ENCODE measurements at places on chromosomes 3 and 15. TPM values are rescaled to one million over a fixed set of nuclear protein-coding genes. Genes with fewer than 3 reads are reported as not detected.
A peak's percentile ranks its signal among the peaks of the same experiment; 100 is the strongest.

GRCh38 chr15:80036071-80036470, 23.4 kb upstream of the ZFAND6 start:
- no peak for DNase-seq

- no peak for DNase-seq
These were observed 189.1 kb upstream of the KBTBD8 start for GRCh38 chr3:66808891-66809594.

DNA sequence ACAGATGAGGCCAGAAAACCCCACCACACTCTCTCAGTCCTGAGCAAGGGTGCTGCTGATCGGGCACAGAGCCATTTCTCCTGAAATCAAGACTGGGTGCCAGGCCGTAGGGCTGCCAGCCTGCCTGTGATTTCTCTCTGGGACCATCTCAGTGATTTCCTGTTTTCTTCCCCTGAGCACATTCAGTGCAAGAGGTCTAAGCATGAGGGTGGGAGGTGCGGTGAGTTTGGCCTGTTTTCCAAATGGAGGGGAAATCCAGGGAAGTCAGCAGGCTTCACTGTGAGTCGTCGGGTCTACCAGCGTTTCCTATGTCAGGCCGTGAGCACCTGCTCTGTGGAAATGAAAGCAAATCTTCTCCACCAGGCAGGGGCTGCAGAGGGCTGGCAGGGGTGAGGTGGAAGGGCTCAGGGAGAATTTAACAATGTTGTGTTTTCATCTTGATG, 82.3 kb downstream of the ST6GAL1 start:
- peak; percentile 68 for DNase-seq

- DNase-seq = no peak
These were observed 201.8 kb upstream of the ZNF385D start for GRCh38 chr3:21952856-21953255.

GRCh38 chr15:36632226-36632625, 52.8 kb downstream of the CDIN1 start:
- no peak for DNase-seq

DNA sequence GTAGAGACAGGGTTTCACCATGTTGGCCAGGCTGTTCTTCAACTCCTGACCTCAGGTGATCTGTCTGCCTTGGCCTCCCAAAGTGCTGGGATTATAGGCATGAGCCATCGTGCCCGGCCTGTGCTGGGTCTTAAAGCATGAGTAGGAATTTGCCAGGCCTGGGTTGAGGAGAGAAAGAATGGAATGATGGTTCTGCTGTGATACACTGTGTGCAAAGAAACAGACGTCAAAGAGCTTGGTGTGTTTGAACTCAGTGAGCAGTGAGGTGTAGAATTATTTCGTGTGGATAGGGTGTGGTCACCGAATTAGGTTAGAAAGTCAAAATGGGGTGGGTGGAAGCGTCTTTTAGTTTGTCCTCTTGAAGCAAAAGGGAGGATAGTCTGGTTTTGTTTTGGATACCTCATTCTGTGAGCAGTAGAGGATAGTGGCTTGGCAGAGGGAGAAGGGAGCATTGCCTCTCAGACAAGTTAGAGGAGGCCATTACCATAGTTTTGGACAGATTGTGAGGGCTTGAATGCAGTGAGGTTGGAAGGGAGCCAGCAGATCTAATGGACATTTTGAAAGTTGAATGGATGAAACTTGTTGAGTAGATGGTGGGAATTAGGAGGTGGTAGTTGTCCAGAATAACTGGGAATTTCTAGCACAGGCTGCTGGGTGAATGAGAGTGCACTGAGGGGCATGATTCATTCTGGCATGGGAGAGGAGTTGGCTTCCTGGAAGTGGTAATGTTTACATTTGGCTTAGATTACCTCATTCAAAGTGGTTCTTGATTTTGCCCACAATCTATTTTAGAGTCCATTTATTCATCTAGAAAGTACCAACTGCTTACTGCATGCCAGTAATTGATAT, 27.2 kb downstream of the AKAP13 start:
- DNase-seq = no peak

DNA sequence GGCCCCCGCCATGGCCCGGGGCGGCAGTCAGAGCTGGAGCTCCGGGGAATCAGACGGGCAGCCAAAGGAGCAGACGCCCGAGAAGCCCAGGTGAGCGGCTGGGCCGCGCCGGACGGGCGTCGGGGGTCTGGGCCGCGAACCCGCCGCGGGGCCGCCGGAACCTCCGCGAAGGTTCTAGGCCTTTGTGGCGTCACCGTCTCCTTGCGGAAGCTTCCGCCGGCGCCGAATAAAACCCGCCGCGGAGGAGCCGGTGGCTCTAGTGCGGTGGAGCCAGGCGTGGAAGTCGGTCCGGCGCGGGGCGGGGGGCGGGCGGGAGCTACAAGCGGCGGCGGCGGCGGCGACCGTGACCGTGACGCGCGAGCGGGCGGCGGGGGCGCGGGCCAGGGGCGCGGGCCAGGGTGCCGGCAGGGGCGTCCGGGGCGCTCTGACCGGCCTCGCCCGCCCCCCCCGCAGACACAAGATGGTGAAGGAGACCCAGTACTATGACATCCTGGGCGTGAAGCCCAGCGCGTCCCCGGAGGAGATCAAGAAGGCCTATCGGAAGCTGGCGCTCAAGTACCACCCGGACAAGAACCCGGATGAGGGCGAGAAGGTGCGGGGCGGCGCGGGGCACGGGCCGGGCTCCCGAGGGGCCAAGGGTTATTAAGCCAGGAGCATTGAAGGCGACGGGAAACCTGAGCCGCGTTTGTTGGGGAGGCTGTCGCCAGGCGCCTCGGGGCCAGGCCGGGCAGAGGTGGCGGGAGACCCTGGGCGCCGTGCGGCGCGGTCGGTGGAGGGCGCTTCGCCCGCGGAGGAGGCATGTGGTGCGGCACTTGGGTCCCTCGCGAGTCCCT, at the start of gene DNAJA4:
DNAJA4 (plus strand) TSS at position 259 of the 833 bp plus-strand sequence; CDS start at position 461, 202 bp downstream.
- DNase-seq = peak; percentile 67

- no peak for DNase-seq
These were observed 15.2 kb downstream of the DAZL start for GRCh38 chr3:16589867-16590624.

The CSK gene
- 163 TPM for total RNA-seq

The PRR20G gene
- not detected for total RNA-seq

The PML gene
- 64.8 TPM for total RNA-seq

The SERINC4 gene
- total RNA-seq = not detected

Data from naive thymus-derived CD4-positive, alpha-beta T cell (primary cell).